ENCODE measurements at places on chromosomes 5 and 9. TPM values are rescaled to one million over a fixed set of nuclear protein-coding genes. Genes with fewer than 3 reads are reported as not detected.

RGS3 gene
- 16.8 TPM for total RNA-seq

ZFP37 gene
- total RNA-seq: 1.7 TPM

CCL27 gene
- not detected for total RNA-seq

TRAF2 gene
- total RNA-seq: 51.6 TPM

ADGRD2 gene
- not detected for total RNA-seq

RAB3C gene
- total RNA-seq: not detected

TMEM215 gene
- total RNA-seq: not detected

TXNDC8 gene
- not detected for total RNA-seq

PELO gene
- 17.7 TPM for total RNA-seq

PCDHB13 gene
- 0.06 TPM for total RNA-seq
